ENCODE measurements at places on chromosomes 11 and 22.
A peak's percentile ranks its signal among the peaks of the same experiment; 100 is the strongest.

- no peak for DNase-seq
Observed at GRCh38 chr11:31656051-31656450, 146.5 kb downstream of the ELP4 start.

- peak; percentile 66 for DNase-seq
Observed at GRCh38 chr11:118895093-118896039, 11.7 kb downstream of the CXCR5 start.

DNA sequence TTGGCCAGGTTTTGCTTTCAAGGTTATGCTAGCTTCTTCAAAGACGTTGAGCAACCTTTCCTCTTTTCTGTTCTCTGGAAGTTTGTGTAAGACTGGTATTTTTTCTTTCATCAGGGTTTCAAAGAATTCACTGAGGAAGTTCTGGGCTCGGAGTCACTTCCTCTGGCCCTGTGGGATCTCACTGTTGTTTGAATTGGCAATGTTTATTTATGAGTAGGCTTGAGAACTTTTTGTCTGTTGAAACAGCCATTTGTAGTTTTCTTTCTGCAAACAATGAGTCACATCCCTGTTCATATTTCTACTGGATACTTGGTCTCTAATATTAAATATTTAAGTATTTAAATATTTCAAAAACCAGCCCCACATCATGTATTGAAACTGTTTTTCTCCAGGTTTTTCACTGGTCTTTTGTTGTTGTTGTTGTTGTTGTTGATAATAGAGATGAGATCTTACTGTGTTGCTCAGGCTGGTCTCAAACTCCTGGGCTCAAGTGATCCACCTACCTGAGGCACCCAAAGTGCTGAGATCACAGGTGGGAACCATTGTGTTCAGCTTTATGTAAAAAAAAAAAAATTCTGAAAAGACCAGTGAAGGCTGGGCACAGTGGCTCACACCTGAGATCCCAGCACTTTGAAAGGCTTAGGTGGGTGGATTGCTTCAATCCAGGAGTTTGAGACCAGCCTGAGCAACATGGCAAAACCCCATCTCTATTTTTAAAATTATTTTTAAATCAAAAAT, 26.9 kb downstream of the SUSD2 start:
- peak; percentile 28 for DNase-seq

GRCh38 chr11:127002669-127003259, 2.2 kb upstream of the KIRREL3 start:
- no peak for DNase-seq

GRCh38 chr22:16824716-16825687, at the start of gene XKR3:
TSS of gene XKR3 (minus strand) at chr22:16825411. CDS start at chr22:16808073, 17,338 bp downstream.
- DNase-seq = peak; percentile 46

DNA sequence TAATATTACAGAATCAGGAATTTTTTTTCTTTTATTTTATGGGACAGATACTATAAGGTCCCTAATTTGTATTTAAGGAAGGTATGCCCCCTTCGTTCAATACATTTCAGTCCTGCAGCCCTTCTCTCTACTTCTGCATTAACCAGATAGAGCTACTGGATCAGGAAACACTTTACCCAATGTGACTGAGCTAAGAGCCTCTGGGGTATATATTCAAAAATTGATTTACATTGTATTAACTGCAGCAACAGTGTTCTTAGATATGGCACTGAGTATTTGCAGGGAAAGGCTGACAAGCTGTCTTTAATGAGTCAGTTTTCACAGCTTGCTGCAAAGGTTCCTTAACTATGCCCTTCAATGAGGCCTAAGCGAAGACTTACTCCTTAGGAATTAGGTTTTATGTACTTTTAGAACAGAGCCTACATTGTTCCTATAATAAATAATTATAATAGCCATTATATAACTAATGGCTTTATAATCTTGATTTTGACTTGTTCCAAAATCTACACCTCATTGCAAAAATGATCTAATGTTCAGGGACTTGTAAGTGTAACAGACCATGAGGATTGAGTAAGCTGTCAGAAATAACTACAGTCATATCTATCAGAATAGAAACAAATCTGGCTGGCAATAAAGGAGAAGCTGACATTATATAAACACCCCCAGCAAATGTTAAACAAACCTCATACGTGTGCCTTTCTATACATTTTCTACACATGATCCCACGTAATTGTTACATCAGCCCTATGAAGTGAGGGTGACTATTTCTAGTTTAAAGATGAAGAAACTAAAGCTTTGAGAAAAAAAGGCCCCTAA, 55.0 kb downstream of the DDI1 start:
- DNase-seq = no peak

GRCh38 chr11:64107303-64107702, 58.6 kb downstream of the MACROD1 start:
- DNase-seq = no peak

DNA sequence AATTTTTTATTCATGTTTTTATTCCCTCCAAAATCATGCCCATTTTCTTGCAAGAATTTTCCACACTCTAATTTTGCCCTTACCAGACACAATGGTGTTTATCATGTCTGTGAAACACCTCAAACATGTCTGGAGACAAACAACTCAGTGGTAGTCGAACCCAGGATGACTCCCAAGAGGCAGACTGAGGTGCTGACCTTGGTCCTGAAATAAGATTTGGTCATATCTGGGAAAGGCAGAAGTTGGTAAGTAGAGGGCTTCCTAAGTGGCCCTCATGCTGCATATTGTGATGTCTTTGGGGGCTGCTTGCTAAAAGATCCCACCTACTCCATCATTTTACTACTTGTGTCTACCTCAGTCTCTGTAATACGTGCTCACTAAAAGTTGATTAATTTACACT, 369.4 kb upstream of the ISX start:
- DNase-seq = no peak

- DNase-seq = no peak
Observed at GRCh38 chr11:2934021-2934550, 4.9 kb upstream of the PHLDA2 start.

- DNase-seq = peak; percentile 73
Observed at GRCh38 chr11:117226388-117227385, 5.2 kb downstream of the PCSK7 start.

- peak; percentile 55 for DNase-seq
Observed at GRCh38 chr11:57474017-57474802, 13.9 kb downstream of the RTN4RL2 start.

- DNase-seq = no peak
Observed at GRCh38 chr11:78234006-78234405, 45.3 kb downstream of the USP35 start.

GRCh38 chr22:19503869-19504268, 20.3 kb downstream of the CLDN5 start:
- no peak for DNase-seq

DNA sequence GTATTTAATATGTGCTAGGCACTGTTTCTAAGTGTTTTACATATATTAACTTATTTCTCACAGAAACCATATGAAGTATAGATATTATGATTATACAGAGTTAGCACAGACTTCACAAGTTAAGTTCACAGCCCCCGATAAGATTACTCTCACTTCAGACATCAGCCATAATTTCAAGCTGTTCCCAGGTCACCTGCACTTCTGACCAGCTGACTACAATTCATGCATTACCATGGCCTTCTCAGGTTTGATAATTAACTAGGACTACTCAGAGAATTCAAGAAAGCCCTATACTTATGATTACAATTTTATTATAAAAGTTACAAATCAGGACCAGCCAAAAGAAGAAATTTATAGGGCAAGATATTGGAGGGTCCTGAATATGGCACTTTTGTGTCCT, 68.2 kb upstream of the RRM1 start:
- DNase-seq = no peak

- DNase-seq = no peak
Observed at GRCh38 chr11:25377466-25377865, 880.6 kb downstream of the LUZP2 start.

DNA sequence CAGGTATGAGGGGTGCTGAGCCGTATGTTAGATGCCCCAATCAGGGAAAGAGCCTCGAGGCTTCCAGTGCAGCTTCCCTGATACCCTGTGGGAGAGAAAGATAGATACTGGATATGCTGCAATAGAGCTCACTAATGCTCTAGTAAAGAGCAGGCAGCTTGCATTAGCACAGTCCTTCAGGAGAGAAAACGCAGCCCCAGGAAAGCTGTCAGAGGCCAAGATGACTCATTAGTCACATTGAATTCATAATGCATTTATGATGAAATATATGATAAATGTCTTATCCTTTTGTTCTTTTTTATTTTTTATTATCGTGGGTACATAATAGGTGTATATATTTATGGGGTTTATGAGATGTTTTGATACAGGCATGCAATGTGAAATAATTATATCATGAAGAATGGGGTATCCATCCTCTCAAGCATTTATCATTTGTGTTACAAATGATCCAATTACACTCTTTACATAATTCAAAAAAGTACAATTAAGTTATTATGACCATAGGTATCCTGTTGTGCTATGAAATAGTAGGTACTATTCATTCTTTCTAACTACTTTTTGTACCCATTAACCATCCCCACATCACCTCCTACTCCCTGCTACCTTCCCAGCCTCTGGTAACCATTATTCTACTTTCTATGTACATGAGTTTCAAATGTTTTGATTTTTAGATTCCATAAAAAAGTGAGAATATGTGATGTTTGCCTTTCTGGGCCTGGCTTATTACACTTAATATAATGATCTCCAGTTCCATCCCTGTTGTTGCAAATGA, 94.5 kb upstream of the TOP3B start:
- DNase-seq = no peak

DNA sequence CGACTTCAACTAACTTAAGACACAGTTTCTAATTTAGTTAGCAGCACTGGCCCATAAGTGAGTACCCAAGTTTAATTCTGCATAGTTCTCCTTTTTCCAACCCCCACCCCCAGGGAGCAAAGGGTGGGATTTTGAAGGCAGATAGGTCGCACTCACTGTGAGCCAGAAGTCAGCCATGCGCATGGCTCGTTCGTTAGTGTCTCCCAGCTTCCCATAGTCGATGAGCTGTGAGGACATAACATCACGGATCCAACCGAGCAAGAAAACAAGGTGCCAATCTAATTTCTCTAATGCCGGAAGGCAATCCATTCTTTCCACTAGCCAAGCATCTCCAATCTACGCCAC, 577 bp downstream of the MRPL17 start:
- no peak for DNase-seq

DNA sequence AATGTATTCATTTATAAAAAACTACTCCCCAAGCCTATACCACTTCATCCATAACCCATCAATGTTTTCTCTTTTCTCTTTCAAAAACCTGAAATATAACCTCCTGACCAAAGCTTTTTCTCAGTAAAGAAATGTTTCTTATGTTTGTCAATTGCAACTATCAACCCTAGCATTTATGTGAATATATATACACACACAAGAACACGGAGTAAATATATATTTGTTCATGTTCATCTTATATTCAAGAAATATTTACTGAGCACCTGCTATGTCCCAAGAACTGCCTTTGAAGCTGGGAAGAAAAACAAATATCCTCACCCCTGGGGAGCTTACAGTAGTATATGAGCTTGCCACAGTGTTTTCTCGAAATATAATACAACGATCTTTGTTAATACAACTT, 3.5 kb downstream of the MRTFA start:
- DNase-seq = no peak

DNA sequence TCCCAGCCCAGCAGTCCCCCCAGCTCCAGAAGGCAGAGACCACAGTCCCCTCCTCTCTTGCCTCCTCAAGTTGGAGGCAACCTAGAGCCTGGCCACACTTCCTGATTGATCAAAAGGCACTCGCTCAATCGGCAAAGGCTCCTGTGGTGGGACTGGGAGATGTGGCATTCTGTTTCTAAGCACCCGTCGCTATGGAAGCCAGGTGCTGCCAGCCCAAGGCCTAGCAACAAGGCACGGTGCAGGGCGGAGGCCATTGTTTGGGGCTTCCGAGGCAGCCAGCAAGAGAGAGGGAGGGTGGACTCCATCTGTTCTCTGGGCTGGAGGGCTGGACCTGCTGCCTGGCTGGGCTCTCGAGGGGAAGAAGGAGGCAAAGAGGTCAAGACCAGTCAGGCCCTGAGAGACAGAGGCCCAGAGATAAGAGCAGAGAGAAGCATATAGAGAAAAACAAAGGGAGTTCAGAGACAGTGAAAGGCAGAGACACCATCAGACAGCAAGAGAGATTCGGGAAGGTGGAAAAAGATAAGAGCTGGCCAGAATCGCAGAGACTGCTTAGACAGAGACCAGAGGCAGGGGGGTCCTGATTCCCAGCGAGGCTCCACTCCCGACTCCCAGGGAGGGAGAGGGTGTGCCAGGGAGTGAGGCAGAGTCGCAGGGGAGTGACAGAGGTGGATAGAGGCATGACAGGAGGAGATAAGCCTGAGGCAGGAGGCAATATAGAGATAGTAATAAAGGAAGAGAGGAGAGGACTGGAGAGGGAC, 21.2 kb downstream of the PDE2A start:
- no peak for DNase-seq

GRCh38 chr11:132119573-132119972, 749.2 kb downstream of the NTM start:
- DNase-seq = no peak
